ENCODE measurements at places on chromosomes 11 and 22. TPM values are rescaled to one million over a fixed set of nuclear protein-coding genes. Genes with fewer than 3 reads are reported as not detected.

The KCNQ1OT1 gene
- total RNA-seq: 3.0 TPM

The PRPF19 gene
- 87.2 TPM for total RNA-seq

The RASL10A gene
- not detected for total RNA-seq

The OR4S1 gene
- not detected for total RNA-seq

The NRIP3 gene
- not detected for total RNA-seq

The UPK3A gene
- not detected for total RNA-seq

The TMEM25 gene
- total RNA-seq: 12.1 TPM

The SMC1B gene
- total RNA-seq: not detected

The IGSF22 gene
- total RNA-seq: not detected

The SLC7A4 gene
- not detected for total RNA-seq

- no peak overlapping the region for H3K4me3 ChIP-seq
- no peaks in the 10 kb centered on the region for H3K27me3 ChIP-seq
- no peak for DNase-seq
Observed at GRCh38 chr11:74417379-74417804, 19.2 kb upstream of the PGM2L1 start.

- H3K27me3 ChIP-seq: no peaks in the 10 kb centered on the region
- DNase-seq: no peak
- H3K27ac ChIP-seq: no peak overlapping the region
- no peak overlapping the region for H3K4me3 ChIP-seq
Observed at GRCh38 chr22:26437694-26438392, 8.8 kb downstream of the ASPHD2 start.

GRCh38 chr11:128872594-128872993, 5.5 kb upstream of the KCNJ1 start:
- H3K36me3 ChIP-seq: no peaks in the 10 kb centered on the region
- no peaks in the 10 kb centered on the region for H3K4me1 ChIP-seq
- no peaks in the 10 kb centered on the region for H3K27me3 ChIP-seq
- H3K4me3 ChIP-seq: no peak overlapping the region
- DNase-seq: no peak

DNA sequence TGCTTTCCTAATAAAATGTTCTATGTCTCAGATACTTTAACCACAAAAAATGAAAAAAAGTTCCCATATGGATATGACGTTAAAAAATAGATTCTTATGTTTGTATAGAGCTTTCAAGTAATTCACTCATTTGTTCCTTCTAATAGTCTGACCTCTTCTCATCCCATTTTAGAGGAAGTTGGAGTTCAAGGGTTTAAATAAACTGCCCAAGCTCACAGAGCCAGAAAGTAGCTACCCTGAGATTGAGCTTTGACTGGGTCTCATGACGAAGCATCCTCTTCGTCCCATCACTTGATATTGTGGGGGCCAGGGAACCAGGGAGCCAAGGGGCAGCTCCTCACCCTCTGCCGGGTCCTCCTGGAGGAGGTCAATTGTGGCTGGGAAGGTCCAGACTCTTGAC, 116.3 kb downstream of the CCDC81 start:
- no peaks in the 10 kb centered on the region for H3K4me1 ChIP-seq
- H3K27ac ChIP-seq: no peak overlapping the region
- no peaks in the 10 kb centered on the region for H3K36me3 ChIP-seq
- H3K4me3 ChIP-seq: no peak overlapping the region
- H3K27me3 ChIP-seq: no peaks in the 10 kb centered on the region

DNA sequence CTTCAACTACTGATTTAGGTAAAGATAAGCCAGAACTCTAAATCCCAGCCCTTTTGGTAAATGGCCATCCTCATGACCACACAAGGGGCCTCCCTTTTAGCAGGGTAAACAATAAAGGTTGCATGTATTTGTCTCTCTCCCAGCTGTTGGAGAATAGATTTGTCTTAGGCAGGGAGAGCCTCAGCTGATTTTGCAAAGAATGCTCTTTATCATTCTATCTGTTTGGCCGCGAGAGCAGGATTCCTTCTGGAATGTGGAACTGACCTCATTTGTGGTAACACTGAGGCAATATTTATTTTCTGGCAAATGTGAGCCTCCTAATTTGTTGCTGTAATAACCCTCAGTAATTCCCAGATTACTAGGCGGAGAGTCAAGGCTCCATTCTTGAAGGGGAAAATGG, 15.3 kb downstream of the PTS start:
- no peak overlapping the region for H3K27ac ChIP-seq
- no peaks in the 10 kb centered on the region for H3K27me3 ChIP-seq
- no peak for DNase-seq
- no peaks in the 10 kb centered on the region for H3K36me3 ChIP-seq
- no peaks in the 10 kb centered on the region for H3K4me1 ChIP-seq

DNA sequence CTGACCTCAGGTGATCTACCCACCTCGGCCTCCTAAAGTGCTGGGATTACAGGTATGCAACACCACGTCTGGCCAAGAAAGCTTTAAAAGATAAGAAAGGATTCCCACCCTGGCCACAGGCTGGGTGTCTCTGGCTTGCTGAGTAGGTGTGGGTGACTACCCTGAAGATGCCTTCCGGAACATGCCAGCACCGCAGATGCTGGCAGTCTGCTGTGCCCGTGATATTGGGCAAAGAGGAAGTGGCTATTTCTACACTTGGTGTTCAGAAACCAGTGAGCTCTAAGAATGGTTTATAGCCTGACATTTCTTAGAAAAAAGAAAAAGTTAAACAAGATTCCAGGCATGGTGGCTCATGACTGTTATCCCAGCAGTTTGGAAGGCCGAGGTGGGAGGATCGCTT, 6.1 kb downstream of the MRPL11 start:
- H3K4me3 ChIP-seq: no peak overlapping the region
- no peak overlapping the region for H3K27ac ChIP-seq
- no peaks in the 10 kb centered on the region for H3K27me3 ChIP-seq
- DNase-seq: no peak

DNA sequence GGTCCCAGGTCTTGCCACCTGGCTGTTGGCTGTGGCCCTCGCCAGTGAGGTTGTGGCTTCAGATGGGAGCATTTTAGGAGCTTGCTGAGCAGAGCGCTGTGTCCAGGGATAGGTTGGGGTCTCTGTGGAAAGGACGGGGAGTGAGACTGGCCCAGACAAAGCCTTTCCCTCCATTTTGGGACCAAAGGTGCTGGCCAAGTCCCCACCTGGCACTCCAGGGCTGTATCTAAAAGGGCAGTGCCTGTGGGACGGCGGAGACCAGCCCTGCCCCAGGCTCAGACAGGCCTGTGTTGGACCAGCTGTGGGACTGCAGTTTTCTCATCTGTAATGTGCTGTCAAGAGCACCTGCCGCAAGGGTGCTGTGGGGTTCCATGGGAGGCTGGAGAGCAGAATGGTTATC, 5.0 kb upstream of the KCTD17 start:
- H3K4me1 ChIP-seq: peaks cover 3% of the 10 kb centered on the region
- H3K4me3 ChIP-seq: no peak overlapping the region
- no peaks in the 10 kb centered on the region for H3K36me3 ChIP-seq
- DNase-seq: no peak
- no peak overlapping the region for H3K27ac ChIP-seq

DNA sequence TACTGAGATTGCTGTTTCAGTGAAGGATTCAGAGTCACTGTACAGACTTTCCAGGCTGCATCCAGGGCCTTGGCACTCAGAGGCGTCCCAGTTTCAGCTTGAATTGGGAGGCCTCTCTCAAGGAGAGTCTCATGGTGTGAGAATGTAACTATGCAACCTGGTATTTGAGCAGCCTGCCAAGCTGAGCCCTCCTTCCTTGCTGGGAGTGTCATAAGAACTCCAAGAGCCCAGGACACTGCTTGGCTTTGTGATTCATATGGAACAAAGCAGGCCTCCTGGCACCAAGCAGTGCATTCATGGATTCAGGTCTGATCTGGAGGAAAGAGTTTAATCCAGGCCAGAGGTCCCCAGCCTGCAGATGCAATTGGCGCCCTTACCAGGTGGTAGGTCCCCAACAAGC, 171.7 kb downstream of the DBX1 start:
- H3K4me1 ChIP-seq: peaks cover 7% of the 10 kb centered on the region
- no peak for DNase-seq
- no peak overlapping the region for H3K27ac ChIP-seq
- H3K27me3 ChIP-seq: no peaks in the 10 kb centered on the region

DNA sequence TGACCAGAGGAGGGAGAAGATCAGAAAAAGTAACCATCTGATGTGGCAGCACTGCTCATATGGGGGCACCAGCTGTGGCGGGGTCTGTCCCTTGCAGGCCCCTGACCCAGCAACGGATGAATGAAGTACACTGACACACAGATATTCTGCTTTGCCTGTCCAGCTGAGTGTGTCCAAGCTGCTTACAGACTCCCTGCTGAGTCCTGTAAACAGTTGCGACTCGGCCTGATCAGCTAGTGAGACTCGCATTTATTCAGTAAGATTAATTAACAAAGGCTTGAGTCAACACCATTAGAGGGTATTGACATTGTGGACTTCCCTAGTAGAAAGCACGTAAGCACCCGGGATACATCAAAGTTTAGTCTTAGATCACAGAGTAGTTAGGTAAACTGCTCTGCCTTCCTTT, 15.3 kb upstream of the OR10D3 start:
- H3K36me3 ChIP-seq: no peaks in the 10 kb centered on the region
- no peaks in the 10 kb centered on the region for H3K4me1 ChIP-seq
- H3K27ac ChIP-seq: no peak overlapping the region
- no peaks in the 10 kb centered on the region for H3K27me3 ChIP-seq
- no peak for DNase-seq
- H3K4me3 ChIP-seq: no peak overlapping the region

DNA sequence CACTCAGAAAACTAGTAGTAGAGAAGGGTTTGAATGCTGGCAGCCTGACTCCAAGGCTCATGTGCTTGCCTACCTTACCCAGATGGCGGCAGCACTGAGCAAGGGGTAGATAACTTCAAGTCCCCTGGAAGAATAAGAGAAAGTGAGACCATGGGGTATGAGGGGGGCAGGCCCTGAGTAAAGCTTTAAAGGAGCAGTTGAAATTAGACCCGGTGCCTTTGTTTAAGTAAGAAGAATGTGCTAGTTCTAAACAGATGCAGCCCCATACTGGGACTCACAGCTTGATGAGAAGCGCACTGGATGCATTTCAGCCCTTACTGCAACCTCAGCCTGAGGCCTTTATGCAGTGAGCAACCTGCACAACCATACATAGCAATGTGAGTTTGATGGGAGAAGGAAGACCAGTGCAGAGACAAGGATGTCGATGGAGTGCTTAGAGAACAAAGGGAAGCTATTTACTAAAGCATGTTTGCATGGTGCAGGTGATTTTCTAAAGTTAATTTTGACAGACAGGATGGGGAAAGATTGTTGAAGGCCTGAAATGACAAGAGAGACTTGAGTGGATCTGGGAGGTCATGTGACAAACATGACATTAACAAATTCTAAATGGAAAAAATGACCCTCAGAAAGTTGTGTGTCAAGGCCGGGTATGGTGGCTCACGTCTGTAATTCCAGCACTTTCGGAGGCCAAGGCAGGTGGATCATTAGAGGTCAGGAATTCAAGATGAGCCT, 27.1 kb upstream of the TMA7B start:
- peak; percentile 87 for DNase-seq

- no peak overlapping the region for H3K4me3 ChIP-seq
- H3K27ac ChIP-seq: no peak overlapping the region
- H3K27me3 ChIP-seq: no peaks in the 10 kb centered on the region
Observed at GRCh38 chr11:75286826-75287465, 46.4 kb downstream of the TPBGL start.

DNA sequence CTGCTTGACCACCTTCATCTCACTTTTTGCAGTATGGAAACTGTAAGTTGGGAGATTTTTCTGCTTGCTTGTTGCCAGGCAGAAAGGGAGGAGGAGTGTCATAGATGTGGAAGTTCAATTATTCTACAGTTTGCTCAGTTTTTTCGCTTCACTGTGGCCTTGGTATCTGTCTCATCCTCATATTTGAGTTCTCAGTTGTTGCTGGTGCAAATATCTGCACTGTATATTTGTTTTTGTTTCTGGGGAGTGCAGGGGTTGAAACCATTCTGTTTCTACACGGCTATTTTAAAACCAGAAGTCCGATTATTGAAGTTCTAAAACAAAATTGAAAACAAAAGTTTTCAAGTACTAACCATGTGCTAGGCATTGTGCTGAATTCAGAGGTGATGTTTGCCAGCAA, 153.4 kb downstream of the JRKL start:
- no peak overlapping the region for H3K27ac ChIP-seq
- no peak for DNase-seq

GRCh38 chr22:46942799-46943785, 180.6 kb downstream of the TBC1D22A start:
- peaks cover 18% of the 10 kb centered on the region for H3K4me1 ChIP-seq
- no peak overlapping the region for H3K4me3 ChIP-seq
- DNase-seq: no peak
- peaks cover 8% of the 10 kb centered on the region for H3K36me3 ChIP-seq
- no peak overlapping the region for H3K27ac ChIP-seq
- no peaks in the 10 kb centered on the region for H3K27me3 ChIP-seq

GRCh38 chr11:29352273-29352795, 664.5 kb downstream of the KCNA4 start:
- H3K36me3 ChIP-seq: no peaks in the 10 kb centered on the region
- H3K4me3 ChIP-seq: no peak overlapping the region
- H3K27me3 ChIP-seq: no peaks in the 10 kb centered on the region
- H3K27ac ChIP-seq: no peak overlapping the region
- no peak for DNase-seq
